HAP-1 (cell line): ENCODE measurements at places on chromosomes 11 and 22.

DNA sequence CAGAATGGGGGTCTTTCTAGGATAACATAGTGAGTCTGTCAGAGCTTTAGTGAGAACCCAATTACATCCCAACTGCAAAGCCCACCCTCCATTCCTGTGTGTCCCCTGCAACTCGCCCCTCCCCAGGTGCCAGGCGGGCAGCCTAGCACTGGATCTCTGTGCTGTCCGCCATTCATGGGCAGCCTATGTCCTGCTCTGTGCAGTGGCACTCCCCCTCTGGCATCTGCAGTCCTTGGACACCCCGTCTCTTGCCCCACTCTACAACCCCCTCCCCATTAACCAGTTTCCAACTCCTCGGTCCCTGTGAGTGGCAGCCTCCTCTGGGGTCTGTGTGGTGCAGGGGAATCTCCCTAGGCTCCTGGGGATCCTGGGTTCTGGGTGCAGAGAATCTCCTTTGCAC, 37.0 kb downstream of the MYO7A start:
- no peak for DNase-seq

DNA sequence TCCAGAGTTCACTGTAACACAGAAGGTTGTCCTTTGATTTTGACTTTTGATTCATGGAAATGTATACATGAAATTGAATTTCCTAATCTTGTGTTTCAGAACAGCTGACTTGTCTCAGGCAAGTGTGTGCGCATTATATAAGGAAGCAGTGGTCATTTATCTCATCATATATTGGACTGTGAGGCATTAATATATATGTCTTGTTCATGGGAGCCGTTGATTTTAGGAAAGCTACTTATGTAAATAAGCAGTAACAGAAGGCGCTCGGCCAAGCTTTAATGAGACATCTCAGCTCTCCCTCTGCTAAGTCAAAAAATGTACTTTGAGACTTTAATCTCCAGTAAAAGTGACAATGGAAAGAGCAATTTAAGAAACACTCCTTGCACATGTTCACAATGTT, 100.5 kb downstream of the PDHX start:
- DNase-seq, result no peak

- peak; percentile 48 for DNase-seq
Measured at GRCh38 chr11:73795925-73796632, 8.4 kb downstream of the MRPL48 start.

- DNase-seq, result no peak
Measured at GRCh38 chr11:75147875-75148263, 3.0 kb upstream of the SLCO2B1 start.

- DNase-seq, result no peak
Measured at GRCh38 chr11:17257196-17257595, 19.3 kb upstream of the NUCB2 start.
